NCI-H510A treated with DMSO at 0.1 percent for 48 hours (cell line): ENCODE measurements at places on chromosomes 1 and 21.

- no peak for DNase-seq
Observed at GRCh38 chr1:168671782-168672181, 57.2 kb downstream of the DPT start.

DNA sequence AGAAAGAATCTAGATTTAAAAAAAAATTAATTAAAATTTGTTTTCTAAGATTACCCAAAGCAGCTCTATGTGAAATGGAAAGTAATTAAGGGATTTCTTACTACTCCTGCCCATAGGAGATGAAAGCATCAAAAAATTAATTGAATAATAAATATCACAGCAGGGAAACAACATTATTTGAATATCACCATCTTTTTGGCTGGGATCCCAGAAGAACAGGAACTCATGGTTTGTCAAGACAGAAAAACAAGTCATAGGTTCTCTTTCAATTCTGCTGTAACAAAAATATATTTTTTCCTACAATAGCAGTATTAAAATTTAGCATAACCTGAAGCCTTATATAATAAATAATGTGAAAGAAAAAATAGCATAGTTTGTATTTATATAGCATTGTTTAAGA lies 1713.4 kb downstream of the NCAM2 start:
- no peak for DNase-seq

DNA sequence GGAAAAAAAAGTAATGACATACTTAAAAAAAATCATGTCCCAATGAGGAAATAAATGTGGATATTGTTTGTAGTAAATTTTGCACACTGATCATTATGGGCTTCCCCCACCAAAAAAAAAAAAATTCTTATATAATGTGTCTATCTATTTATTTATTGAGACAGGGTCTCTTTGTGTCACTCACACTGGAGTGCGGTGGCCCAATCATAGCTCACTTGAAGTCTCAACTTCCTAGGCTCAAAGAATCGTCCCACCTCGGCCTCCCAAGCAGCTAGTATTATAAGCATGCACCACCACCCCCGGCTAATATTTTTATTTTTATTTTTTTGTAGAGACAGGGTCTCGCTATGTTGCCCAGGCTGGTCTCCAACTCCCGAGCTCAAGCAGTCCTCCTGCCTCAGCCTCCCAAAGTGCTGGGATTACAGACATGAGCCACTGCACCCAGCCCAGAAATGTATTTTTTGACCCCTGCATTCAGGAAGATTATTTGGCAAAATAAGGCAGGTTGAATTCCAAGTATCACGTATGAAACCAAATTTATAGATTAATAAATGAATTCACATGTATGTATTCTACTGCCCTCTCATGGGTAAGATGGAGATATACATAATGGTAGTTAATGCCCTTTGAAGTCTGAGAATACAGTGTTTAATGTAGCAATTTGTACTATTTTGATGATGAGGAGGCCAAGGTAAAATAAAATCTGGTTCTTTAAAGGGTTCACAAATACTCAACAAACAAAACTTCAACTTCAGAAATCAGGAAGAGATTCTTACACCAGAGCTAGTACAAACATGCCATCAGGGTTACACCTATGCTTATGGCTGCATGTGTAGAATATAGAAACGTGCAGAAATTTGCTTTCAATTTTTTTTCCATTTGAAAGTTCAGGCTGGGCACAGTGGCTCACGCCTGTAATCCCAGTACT lies 1.4 kb upstream of the DENND2C start:
- DNase-seq, result peak; percentile 15

DNA sequence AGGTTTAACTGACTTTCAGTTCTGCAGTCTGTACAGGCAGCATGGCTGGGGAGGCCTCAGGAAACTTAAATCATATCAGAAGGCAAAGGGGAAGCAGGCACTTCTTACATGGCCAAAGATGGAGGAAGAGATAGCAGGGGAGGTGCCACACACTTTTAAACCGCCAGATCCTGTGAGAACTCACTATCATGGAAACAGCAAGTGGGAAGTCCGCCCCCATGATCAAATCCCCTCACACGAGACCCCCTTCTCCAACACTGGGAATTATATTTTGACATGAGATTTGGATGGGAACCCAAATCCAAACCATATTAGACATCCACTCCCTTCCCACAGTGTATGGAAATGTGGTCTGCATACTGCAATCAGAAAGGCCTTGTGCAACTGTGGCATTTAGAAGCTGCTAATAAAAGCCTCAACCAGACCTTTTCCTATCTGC lies 148.2 kb downstream of the FCRL5 start:
- no peak for DNase-seq

DNA sequence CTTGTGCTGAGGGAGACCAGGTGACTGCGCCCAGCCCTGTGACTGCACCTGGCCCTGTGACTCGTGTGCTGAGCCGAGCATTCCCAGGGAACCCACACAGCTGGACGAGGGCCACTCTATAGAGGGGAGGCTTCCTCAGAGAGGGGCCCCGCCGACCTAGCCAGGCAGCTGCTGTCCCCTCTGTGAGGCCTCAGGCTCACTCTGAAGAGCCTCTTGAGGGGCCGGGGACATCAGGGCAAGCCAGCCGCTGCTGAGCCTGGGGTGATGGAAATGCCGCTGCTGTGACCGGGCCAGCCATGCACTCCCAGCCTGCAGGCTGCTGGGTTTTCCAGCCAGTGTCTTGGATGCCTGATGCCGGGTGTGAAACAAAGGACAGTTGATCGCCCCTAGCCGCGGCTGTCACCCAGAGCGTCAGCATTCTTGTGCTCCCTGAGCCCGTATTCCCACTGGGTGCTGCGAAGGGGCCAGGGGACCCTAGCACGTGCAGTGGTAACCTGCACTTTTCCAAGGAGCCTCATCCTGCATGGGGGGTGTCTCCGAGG lies 17.5 kb downstream of the PFKL start:
- DNase-seq, result no peak

DNA sequence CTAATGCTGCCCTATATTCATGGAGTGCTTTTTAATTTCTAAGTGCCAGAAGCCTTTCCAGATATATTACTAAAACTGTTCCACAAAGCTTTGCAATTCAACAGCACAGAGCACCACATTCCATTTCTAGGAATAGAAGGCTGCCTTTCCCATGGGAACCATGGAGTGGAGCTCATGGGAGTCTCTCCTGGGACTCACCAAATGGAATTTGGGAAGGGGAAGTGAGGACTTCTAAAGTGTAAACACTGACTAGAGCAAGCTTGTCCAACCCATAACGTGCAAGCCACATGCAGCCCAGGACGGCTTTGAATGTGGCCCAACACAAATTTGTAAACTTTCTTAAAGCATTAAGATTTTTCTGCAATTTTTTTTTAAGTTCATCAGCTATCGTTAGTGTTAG lies 190.4 kb upstream of the TNR start:
- DNase-seq, result no peak

DNA sequence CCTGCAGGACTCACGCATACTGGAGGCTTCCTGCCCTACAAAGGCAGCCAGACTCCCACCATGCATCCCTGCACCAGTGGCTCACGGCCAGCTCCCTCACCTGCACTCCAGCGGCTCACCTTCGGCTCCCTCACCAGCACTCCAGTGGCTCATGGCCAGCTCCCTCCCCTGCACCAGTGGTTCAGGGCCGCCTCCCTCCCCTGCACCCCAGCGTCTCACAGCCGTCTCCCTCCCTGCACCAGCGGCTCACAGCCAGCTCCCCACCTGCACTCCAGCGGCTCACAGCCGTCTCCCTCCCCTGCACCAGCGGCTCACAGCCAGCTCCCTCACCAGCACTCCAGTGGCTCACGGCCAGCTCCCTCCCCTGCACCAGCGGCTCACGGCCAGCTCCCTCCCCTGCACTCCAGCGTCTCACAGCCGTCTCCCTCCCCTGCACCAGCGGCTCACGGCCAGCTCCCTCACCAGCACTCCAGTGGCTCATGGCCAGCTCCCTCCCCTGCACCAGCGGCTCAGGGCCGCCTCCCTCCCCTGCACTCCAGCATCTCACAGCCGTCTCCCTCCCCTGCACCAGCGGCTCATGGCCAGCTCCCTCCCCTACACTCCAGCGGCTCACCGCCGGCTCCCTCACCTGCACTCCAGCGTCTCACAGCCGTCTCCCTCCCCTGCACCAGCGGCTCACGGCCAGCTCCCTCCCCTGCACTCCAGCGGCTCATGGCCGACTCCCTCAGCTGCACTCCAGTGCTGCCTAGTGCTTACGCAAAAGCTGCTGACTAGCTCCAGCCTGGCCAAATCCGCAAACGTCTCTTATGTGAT lies 324.5 kb downstream of the NPHP4 start:
- DNase-seq, result no peak

DNA sequence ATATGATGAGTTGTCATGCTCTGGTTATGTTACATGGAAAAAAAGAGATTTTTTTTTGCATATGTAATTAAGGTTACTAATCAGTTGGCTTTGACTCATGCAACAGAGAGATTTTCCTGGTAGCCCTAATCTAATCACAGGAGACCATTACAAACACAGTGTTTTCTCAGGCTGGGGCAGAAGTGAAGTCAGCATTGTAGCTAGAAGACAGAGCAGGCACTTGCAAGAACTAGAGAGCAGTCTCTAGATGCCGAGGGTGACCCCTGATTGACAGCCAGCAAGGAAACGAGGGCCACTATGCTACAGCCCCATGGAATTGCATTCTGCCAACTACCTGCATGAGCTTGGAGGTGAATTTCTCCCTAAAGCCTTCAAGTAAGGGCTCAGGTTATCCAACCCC lies 151.3 kb downstream of the RUNX1 start:
- no peak for DNase-seq

GRCh38 chr1:74340656-74341055 lies 105.5 kb downstream of the TNNI3K start:
- no peak for DNase-seq
